Fibroblast of villous mesenchyme (primary cell): ENCODE measurements at places on chromosomes 1 and 21. TPM values are rescaled to one million over a fixed set of nuclear protein-coding genes. Genes with fewer than 3 reads are reported as not detected.

- DNase-seq = no peak
Measured at GRCh38 chr1:50109647-50110075, 941 bp downstream of the ELAVL4 start.

Gene KLHDC9
- total RNA-seq = 1.9 and 2.2 TPM in 2 replicates

DNA sequence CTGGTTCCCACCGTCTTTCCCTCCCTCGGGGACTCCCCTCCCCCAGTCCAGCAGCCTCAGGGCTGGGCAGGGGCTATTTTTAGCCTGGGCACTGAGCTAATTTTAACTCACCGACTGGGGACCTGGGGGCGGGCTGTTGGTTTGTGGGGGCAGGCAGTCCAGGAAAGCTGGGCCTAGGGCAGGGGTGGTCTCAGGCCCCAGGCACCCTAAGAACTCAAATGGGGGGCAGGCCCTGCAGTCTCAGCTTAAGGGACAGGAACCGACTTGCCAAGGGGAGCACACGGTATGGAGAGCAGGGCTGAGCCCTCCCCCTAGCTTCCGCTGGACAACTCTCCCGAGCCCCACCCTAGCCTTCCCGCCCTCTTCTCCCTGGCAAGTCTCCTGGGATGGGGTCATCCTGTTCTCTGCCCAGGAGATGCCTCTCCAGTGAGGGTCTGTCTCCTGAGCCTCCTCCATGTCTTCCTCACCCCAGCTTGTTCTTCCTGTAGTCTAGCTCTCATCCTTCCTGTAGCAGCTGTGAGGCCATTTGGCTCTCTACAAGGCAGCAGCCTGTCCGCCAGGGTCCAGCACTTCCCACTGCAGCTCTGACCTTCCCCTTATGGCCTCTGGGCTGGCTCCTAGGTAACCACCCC, 10.1 kb downstream of the MEF2D start:
- no peak for DNase-seq

DNA sequence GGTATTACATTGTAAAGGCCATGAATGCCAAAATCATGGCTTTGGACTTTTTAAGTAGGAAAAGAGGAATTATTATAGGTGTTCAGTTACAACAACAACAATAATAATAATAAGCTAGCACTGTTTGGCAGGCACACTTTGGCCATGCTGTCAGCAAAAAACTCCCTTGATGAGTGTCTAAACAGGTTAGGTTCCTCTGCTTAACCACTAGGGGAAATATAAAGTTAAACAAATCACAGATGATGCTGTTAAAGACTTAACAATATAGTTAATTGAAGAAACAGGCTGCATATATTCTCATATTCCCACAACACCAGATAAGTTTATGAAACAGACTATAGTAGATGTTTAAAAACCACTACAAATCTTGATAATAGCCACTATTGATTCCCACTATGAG, 46.4 kb downstream of the RGS21 start:
- no peak for DNase-seq

GRCh38 chr1:226784081-226785049, 45.3 kb upstream of the ITPKB start:
- DNase-seq = no peak

Gene HSD11B1
- total RNA-seq = 1.9 and 21.6 TPM in 2 replicates

Gene MPZ
- total RNA-seq = 2.6 and 2.9 TPM in 2 replicates

GRCh38 chr21:45134279-45135076, 60.1 kb downstream of the ADARB1 start:
- DNase-seq = no peak

Gene S100A8
- not detected in 2 replicates for total RNA-seq

Gene ACADM
- 27.1 and 31.5 TPM in 2 replicates for total RNA-seq

DNA sequence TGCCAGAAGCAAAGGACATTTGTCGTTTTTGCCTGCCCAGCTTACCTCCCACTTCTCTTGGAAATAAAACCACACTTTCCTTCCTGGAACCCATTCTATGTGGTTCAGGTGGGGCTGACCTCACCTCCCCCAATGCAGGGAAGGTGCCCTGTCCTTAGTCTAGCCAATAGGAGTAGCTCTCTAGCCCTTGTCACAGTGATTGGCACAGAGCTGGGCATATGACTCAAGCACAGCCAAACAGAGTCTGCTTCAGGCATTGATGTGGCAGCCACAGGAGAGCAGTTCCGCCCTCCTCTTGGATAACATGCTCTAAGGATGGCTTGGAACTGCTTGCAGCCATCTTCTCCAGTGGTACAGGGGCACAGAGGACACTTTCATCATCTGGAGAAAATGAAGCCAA, 134.0 kb downstream of the LRIG2 start:
- no peak for DNase-seq

DNA sequence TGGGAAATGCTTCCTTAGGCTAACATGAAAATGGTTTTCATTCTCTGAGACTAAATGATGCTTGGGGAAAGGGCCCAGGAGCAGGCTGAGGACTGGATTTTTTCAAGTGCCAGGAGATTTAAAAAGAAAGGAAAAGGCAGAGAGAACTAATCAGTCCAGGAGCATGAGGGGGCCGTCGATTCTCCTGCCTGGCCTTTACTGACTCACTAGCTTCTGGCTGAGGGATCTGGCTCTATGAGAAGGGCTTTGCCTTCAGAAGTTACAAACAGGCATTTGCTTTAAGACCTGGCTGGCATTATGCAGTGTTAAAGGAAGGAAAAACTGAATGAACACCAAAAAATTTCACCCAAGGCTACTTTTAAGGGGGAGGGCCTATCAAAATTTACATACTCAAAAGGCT, 359.2 kb downstream of the PBX1 start:
- no peak for DNase-seq

GRCh38 chr1:76281306-76281705, 206.8 kb downstream of the ST6GALNAC3 start:
- no peak for DNase-seq

Gene SELENON
- 23.7 and 24.5 TPM in 2 replicates for total RNA-seq

Gene SLC30A2
- not detected in 2 replicates for total RNA-seq

DNA sequence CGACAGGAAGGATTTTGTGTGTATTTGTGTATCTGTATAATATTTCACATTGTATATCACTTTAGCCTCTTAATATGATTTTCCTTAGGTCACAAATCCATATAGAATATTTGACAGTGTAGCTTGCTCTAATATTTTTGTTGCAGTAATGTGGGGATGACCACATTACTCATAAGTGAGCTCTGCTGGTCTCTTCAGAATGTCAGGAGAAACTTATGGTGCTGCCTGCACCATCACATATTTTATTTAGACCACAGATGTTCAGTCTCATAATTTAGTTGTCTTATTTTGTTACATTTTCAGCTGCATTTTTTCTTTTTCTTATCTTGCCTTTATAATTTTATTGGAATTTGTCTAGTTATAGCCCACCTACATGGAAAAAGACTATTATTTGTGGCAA, 205.3 kb downstream of the PBX1 start:
- peak; percentile 60 for DNase-seq

DNA sequence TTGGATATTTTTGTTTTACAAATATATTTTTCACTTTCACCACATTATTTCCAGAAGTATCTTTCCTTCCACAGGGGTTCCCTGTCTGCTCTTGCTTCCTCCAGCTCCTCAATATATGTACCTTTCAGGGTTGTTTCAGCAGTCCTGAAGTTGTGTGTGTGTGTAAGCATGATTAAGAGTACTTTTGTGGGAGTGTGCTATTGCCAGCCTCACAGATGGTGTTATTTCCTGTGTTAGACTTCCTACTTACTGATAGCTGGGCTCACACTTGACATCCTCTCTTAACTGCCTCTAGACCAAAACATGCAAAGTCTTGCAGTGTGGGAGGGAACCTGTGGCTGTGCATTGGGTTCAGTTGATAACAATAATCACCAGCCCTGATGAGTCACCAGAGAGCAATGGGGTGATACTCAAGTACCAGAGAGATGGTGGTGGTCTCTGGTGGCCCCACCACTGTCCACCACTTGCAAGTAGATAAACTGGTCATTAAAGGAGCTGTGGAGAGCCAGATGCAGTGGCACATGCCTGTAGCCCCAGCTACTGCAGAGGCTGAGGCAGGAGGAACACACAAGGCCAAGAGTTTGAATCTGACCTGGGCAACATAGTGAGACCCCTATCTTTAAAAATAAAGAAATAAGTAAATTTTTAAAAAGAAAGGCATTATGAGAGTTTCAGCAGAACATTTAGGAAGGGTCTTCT, 126.7 kb downstream of the NR5A2 start:
- no peak for DNase-seq

GRCh38 chr1:211547710-211548109, 31.3 kb downstream of the SLC30A1 start:
- no peak for DNase-seq

Gene NTNG1
- total RNA-seq = 2.9 and 9.1 TPM in 2 replicates

Gene KPRP
- total RNA-seq = not detected in 2 replicates

Gene ANKRD65
- 0.43 and 1.6 TPM in 2 replicates for total RNA-seq

DNA sequence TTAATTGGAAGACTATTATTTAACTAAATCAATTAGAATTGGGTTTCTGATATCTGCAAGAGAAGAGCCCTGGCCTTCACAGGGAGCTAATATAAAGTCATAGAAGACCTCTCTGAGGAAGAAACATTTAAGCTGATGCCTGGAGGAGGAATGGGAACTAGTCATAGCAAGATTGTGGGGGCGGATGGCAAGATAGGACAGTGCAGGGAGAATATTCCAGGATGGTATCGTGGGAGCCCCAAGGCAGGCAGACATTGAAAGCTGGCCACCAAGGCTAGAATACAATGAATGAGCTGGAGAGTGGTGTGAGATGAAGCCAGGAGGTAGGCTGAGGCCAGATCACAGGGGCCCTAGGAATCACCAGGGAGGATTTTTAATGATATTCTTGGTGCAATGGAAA, 20.8 kb upstream of the MYSM1 start:
- DNase-seq = no peak

- DNase-seq = peak; percentile 86
Measured at GRCh38 chr1:25338188-25338981, at the start of gene TMEM50A. Gene TMEM50A (plus strand): TSS chr1:25338334. CDS start chr1:25340487, 2,153 bp downstream.

DNA sequence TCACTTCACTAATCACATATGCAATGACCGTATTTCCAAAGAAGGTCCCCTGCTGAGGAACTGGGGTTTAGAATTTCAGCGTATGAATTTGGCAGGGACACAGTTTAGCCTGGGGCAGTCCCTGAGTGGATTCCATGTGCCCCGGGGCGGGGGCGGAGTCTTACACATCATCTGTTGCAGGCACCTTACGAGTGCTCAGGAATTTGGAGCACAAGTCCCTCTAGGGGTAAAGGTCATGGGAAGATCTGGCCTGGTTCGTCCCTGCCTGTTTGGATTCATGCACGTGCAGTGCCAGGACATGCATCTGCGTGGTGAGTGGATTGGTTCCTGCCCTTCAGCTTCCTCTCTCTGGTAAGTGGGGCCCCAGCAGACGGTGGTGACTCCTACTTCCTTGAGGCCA, 208.3 kb upstream of the C1orf174 start:
- DNase-seq = no peak

DNA sequence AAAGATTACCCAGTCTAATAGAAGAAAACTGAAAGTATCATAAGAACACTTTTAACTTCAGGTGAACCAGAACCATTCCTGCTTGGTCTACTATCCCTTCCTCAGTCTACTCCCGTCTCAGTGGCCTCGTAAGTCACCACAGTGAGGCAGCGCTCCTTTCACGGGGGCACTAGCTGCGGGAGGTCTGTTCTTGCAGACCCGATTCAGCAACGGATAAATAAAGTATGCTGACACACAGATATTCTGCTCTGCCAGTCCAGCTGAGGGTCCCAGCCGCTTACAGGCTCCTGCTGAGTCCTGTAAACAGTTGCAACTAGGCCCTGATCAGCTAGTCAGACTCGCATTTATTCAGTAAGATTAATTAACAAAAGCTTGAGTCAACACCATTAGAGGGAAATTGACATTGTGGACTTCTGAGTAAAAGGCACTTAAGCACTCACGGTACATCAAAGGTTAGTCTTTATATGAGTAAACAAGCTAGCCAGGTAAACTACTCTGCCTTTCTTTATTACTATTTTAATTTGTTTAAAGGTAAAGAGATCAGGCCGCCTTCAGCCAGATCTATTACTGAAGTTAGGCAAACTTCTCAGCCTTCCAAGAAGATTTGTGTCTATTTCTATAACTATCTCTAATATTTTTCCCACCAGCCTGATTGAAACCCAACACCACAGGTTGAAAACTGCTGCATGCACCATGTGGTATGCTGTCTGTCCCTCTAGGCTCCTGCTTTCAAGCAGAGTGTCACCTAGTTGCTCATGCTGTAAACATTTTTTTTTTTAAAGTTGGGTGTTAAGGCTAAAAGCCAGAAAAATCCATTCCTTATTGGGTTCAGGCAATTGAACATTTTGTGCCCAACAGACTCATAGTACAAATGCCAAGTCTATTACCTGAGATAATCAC, 87.7 kb downstream of the INTS7 start:
- DNase-seq = no peak

DNA sequence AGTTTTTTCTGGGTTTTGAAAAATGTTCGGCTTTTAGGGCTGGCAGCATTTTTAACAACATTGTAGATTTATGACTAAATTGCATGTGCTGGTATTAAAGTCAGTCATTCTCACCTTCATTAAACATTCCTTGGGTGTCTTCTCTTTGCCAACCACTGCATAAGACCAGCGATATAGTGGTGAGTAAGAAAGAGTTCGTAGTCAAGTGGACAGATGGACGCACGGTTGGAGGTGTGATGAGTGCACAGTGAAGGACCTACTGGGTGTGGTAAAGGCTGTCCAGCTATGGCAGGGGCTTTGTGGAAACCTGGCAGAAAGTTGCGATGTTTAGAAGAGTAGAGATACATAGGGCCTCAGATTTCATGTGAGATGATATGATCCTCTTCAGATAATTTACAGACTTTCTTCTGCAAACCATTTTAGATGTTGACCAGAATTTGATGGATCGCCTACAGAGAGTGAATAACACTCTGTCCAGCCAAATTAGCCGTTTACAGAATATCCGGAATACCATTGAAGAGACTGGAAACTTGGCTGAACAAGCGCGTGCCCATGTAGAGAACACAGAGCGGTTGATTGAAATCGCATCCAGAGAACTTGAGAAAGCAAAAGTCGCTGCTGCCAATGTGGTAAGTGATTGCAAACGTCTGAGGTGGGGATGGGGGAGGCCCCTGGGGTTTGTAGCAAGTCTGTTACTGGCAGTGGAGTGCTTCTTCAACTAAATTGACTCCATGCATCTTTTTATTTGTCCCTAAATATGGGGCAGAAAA, 56.0 kb upstream of the LAMC2 start:
- no peak for DNase-seq

Gene GNAT2
- total RNA-seq = under 0.01 and 0.43 TPM in 2 replicates

Gene CD1B
- total RNA-seq = not detected in 2 replicates

Gene ITLN1
- not detected in 2 replicates for total RNA-seq
